ENCODE measurements at places on chromosomes 2 and 18.

GRCh38 chr2:119691651-119692245, 12.7 kb downstream of the TMEM177 start:
- no peak for DNase-seq

GRCh38 chr2:220220009-220220408, 592.6 kb downstream of the SLC4A3 start:
- no peak for DNase-seq

- no peak for DNase-seq
Measured at GRCh38 chr2:43184339-43184895, 42.0 kb downstream of the ZFP36L2 start.

GRCh38 chr18:46497129-46497528, 159.9 kb downstream of the LOXHD1 start:
- DNase-seq = no peak

DNA sequence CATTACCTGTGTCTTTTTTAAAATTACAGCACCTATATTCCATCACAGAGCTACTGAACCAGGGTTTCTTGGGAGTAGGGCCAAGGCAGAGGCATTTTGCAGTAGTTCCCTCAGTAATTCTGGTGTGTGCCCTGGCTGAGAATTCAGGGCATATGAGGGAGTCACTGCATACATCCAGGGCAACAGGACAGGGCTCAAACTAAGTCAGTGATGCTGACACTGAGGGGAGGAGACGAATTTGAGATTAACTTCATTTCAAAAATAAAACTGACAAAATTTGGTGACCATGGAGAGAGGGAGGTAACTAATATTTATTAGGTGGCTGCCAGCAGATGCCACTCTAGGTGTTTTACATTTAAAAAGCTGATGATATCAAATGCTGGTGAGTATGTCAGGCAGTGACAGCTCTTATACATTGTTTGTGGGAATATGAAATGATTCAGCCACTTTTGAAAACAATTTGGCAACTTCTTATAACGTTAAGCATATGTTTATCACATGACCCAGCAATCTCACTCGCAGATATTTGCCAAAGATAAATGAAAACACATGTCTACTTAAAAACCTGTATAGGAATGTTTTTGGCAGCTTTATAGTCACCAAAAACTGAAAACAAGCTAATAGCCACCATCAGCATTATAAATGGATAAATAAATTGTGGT, 20.3 kb downstream of the STRADB start:
- no peak for DNase-seq

- no peak for DNase-seq
Measured at GRCh38 chr2:58221909-58222308, 19.2 kb downstream of the FANCL start.

- DNase-seq = no peak
Measured at GRCh38 chr2:53422979-53423378, 344.6 kb upstream of the CHAC2 start.

DNA sequence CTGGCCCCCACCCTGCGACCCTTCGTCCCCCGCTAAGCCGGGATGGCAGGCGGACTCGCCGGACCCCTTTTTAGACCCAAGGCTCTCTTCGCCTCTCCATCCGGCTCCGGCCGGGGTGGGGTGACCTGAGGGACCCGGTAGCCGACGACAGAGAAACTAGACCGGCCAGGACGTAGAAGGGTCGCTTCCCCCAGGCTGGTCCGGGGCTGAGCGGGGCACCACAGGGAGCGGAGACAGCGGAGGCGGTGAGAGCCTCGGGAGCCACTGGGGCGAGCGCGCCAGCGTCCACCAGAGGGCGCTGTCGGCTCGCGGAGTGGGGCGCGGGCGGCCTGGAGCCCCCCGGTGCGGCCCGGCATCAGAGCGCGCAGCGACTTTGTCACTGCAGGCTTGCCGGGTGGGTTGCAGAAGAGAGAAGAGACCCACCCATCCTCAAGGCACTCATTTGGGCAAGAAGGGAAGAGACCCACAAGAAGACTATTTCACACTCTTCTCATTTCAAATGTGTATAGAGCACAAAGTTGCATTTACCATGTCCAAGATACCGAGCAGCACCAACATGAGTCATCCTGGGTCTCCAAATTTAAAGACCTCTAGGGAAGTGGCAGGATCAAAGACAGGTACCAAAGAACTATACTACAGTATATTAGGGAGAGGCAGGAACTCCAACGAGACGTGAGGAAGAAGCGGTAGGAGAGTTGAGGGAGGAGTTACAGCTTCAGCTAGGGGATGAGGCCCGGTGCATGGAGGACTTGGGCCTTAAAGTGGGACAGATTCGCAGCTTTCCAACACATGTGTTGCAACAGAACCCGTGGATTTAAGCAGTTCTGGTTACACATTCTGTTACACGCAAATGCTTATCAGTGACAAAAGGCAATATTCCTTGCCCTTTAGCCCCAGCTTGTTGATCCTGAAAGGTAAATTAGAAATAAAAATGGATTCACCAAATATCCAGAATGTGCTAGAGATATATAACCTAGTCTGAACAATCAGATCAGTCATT, 7.6 kb upstream of the PRKCE start:
- DNase-seq = no peak

All from DMS153 (cell line).